ENCODE measurements at places on chromosomes 12 and 14.

- no peak for DNase-seq
Measured at GRCh38 chr12:116091579-116091978, 185.9 kb downstream of the MED13L start.

DNA sequence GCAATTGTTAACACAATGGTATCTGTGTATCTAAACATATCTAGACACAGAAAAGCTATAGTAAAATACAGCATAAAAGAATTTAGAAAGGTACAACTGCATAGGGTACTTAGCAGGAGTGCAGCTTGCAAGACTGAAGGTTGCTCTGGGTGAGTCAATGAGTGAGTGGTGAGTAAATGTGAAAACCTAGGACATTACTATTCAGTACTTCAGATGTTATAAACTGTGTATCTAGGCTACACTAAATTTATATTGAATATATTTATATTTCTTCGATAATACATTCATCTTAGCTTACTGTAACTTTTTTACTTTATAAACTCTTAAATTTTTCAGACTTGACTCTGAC, 409.0 kb upstream of the DCN start:
- DNase-seq = no peak

DNA sequence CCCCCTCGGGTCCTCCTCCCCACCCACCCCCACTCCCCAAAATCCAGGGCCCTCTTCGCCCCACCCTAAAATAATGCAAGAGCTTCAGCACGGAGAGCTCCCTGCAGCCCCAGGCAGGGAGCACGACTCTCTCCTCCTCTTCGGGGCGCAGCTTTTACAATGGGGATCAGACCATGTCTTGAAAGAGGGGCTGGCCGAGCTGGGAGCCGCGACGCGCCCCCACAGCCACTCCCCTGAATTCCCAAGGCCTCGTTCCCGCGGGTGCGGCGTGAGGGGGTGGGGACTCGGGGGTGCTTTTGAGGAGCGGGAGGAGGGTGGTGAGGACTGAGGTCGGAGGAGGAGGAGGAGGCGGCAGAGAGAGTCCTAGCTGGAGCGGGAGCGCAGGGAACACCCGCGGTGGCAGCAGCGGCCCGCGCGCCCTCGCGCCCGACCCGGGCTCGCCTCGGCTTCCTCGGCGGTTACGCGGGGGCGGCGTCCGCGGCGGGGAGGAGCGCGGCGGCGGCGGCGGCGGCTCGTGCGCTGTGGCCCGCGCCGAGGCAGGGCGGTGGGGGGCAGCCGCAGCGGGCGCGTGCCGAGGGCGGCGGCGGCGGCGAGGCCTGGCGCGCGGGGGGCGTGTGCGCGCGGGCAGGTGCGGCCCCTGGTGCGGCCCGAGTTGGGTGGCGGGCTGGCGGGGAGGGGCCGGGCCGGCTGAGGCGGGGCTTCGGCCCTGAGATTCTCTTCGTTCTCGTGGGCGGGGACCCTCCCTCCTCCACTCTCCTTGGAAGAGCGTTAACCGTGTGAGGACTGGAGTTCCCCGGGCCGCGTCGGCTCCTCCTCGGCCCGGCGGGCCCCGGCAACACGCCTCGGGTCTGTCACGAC, at the start of gene ANKS1B:
ANKS1B (minus strand) TSS at position 666 of the 858 bp plus-strand sequence. CDS start 699 bp downstream, outside the sequence.
- DNase-seq = peak; percentile 21

- DNase-seq = no peak
Measured at GRCh38 chr14:91964724-91965123, 17.2 kb upstream of the FBLN5 start.

GRCh38 chr14:104739546-104740516, 13.1 kb upstream of the SIVA1 start:
- no peak for DNase-seq

DNA sequence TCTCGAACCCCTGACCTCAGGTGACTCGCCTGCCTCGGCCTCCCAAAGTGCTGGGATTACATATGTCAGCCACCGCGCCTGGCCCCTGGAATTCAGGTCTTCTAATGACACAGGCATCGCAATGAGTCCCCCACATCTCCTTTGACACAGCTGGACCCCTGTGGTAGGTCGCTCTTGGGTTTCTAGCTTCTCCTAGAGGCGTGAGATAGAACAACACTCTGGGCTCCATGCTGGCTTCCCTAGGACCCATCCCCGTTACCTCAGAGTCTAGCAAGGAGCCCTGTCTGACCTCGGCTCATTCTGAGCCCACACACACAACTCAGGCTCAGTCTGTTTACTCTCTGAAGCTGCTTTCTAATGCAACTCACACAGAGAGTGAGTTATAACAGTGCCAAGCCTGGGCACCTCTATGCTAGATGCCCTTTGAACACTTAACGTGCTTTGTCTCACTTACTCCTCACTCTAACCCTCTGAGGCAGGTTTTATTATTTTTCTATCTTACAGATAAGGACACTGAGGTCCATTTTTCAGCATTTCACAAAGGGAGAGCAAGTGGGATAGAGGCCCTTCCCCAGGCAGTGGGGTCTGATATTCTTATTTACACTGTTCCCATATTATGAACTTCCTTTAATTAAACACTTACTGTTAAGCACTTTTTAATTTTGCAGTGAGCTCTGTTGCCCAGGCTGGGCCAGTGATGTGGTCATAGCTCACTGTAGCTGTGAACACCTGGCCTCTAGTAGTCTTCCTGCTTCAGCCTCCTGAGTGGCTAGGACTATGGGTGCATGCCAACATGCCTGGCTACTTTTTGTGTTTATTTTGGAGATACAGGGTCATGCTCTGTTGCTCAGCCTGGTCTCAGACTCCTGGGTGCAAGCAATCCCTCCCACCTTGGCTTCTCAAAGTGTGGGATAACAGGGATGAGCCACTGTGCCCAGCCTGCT, 40.6 kb upstream of the RBM19 start:
- no peak for DNase-seq

DNA sequence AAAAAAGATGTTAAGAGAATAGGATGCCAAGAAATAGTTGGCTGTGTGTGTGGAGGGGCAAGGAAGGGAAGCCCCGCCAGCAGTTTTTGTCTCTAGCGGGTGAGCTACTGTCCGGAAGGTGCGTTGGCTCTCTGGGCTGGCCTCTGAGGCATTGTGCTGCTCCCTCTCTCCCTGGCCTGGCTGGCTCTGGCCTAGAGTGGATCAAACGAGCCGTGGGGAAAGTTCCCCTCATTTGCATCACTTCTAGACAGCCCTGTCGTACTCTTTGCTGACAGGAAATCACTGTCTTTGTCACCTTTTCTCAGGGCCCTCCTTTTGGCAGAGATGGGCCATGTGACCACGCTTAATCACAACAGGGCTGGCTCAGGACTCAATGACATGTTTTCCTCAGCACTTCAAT, 236.1 kb upstream of the NPAS3 start:
- no peak for DNase-seq

- DNase-seq = no peak
Measured at GRCh38 chr12:50557421-50557820, 52.6 kb downstream of the DIP2B start.

GRCh38 chr12:108697905-108698304, 33.4 kb downstream of the CORO1C start:
- DNase-seq = no peak

GRCh38 chr14:56733396-56733795, 76.9 kb downstream of the OTX2 start:
- DNase-seq = no peak

DNA sequence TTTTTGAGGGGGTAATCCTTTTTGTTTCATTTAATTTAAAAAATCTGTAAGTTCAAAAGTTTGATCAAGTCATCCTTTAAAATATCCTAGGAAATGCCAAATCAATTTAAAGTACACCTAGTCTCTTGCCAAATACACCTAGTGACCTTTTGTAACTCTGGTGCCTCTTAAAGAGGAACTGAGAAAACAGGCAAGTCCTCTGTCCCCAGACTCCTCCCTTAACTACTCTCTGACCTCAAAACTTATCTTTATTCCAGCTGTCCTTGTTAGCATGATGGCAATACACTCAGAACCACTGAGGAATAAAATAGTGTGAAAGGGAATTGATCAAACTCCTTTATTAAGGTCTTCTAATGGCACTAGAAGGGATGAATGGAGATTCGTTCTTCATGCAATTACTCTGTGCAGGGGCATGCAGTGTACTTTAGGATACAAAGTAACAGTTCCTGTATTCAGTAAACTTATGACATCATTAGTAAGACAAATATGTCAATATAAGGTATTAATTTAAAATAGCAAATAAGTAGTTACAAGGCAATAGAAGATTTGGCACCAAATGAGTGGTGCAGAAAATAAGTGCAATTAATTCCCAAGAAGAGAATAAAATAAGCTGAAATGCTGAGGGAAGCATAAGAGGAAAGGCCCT, 3.3 kb downstream of the FAR2 start:
- DNase-seq = no peak

DNA sequence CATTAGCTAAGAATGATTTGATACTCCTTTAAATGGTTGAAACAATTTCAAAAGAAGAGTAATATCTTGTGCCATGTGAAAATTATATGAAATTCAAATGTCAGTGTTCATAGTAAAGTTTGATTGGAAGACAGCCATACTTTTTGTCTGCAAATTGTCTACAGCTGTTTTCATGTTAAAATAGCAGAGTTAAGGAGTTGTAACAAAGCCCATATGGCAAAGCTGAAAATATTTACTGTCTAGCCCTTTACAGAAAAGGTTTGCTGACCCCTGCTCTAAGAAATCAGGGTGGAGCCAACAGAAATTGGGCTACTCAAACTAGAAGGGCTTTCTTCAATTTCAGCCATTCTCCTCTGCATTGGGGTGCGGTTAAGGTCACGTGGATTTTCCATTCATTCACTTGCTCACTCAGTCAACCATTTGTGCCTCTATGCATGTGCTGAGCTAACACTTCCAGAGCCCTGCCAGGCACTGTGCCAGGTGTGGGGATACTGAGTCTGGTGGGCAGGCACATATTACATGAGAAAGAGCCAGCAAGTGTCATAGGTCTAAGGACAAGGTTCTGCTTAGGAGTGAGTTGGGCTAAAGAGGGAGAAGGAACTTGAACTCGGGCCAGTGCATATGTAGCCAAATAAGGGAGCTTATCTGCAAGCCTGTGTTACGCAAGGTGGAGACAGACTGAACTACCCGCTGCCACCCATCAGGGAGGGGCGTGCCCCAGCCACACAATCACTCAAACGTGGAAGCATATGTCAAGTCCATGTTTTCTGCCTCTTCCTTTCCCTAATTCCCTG, 139.8 kb upstream of the NOS1 start:
- no peak for DNase-seq

DNA sequence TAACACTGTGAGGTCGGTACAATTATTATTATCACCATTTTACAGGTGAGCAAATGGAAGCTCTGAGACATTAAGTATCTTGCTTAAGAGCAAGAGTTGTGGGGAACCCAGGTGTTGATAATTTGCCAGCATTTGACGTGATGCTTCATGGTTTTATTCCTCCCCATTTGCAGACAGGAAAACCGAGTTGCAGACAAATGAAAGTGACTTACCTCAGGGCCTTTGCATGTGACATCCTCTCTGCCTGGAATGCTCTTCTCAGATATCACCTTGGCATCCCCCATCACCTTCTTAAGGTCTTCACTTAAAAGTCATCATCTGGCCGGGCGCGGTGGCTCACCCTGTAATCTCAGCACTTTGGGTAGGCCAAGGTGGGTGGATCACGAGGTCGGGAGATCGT, 21.0 kb upstream of the P2RX7 start:
- DNase-seq = no peak

- no peak for DNase-seq
Measured at GRCh38 chr12:117226505-117226904, 36.2 kb upstream of the FBXO21 start.

DNA sequence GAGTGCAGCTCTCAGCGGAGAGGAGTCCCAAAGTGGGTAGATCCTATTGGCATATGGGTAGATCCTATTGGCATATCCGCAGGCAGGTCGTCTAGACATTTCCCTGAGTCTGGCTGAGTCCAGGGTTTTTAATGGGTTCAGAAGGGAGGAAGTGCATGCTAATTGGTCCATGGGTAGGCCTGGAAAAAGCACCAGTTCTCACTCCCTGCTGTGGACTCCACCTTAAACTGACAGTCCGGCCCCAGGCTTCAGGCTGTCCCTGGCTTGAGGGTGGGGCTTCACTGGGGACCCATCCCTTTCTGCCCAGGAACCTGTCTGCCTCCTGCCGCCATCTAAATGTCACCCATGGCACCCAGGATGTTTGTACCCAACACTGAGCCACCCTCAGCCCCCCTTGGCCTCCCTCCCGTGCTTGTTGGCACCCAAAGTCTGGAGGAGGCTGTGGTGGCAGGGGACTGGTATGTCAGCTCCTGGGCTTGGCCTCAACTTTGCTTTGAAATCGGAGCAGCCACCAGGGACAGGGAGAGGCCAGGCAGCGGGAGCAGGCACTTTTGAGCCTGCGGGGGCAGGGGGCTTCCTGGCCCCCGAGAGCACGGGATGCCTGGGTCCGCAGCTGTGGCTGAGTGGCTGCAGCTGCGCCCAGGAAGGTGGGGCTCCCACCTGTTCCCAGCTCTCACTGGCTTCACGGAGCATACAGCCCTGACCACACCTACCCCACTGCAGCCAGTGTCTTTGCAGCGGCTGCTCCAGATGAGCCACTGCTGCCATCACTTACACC, 29.6 kb upstream of the YAF2 start:
- DNase-seq = no peak

DNA sequence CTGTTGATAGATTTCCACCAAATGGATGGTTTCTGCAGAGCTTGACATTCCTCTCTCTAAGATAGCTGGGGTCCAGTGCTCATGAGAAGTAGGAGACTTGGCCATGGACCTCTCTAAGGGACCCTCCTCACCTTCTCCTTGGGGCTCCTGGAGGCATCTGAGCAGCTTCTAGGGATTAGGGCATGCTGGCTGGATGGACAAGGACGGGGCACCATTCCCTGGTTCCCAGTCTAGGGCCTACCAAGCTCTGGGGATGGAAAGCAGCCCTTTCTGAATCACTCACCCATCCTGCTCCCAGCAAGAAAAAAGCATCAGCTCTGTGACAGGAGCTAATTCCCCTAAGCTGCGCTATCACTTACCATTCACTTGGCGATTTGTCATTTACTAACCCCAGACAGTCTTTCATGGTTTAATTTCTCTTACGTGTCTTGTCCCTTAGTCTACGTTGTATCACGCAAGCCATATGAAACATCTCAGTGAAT, 39.5 kb downstream of the VWF start:
- DNase-seq = no peak

DNA sequence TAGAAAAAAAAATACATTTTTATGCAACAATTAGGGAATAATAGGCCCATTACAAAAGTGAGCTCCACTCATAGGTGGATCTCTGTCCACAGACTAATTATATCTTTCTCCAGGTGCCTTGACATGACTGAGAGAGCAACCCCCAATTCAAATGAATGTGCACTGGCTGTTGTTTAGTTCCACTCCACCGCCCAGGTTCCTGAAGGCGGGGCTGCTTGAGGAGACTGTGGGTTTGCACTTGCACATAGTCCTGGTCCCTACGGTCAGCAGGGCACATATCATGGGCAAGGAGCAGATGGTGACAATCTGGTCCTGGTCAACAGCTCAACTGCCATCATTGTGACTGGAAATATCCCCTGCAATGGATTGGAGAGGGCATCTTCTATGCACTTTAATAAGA, 195.6 kb upstream of the PWP1 start:
- no peak for DNase-seq

DNA sequence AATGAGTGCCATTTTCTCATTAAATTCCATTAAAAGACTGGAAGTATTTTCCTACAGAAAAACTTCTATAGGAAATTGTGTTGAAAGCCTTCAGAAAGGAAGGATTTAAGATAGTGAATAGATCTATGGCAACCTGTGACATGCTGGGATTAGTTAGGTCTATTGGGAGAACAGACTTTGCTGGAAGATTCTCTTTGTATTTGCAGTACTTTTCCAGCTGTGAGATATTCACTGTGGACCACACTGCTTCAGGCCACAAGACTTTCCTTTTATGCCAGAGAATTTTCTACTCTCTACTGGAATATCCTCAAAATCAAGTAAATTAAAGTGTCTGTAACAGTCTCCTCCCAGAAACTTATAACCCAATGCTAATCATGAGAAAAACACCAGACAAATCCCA, 136.2 kb downstream of the MYRFL start:
- no peak for DNase-seq
